ENCODE measurements at places on chromosomes 16 and 17.

- DNase-seq = no peak
Measured at GRCh38 chr17:54744750-54745149, 155.9 kb upstream of the TOM1L1 start.

- no peak for DNase-seq
Measured at GRCh38 chr17:66018786-66019185, 173.1 kb downstream of the CEP112 start.

- DNase-seq = no peak
Measured at GRCh38 chr17:57832314-57833178, 17.3 kb downstream of the MRPS23 start.

DNA sequence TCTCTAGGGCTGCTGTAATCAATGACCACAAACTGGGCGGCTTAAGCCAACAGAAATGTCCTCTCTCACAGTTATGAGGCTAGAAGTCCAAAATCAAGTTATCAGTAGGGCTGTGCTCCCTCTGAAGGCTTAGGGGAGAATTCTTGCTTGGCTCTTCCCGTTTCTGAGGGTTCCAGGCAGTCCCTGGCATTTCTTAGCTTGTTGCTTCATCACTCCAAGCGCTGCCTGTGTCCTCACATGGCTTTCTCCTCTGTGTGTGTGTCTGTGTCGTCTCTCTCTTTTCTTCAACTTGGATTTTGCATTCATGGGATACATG, 13.7 kb upstream of the CDC42EP4 start:
- DNase-seq = no peak

DNA sequence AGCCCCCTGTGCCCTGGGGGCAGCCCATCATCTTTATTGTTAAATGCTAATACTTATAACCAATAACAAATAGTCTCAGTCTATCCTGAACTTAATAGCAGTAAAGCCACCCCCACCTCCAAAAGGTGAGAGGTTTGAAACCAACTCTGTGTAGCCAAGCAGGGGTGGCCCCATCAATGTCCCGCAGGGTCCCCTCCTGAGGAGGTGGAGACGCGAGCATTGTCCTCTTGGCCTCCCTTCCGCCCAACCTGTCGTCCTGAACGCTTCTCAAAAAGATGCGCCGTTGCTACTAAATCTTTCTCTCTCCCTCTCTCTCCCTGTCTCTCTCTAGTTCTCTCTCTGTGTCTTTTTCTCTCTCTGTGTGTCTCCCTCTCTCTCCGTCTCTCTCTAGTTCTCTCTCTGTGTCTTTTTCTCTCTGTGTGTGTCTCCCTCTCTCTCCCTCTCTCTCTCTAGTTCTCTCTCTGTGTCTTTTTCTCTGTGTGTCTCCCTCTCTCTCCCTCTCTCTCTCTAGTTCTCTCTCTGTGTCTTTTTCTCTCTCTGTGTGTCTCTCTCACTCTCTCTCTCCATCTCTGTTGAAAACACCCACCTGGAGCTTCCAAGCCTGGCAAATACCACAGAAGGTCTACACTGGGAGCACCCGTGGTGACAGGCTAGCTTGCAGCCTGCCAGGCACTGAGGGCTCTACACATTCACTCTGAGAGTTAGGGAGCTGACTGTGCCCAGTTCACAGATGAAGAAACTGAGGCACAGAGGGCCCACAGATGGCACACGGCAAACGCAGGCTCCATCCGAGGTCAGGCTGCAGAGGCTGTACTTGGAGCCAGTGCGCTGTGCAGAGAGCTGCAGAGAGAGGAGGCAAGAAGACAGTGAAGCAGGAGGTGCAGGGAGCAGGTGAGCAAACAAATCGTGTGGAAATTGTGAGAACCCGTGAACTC, 185.9 kb downstream of the C16orf95 start:
- DNase-seq = no peak

All from HS-5 (cell line).